ENCODE measurements at places on chromosomes 1 and 21.

GRCh38 chr1:20351911-20352701, 61.4 kb downstream of the VWA5B1 start:
- DNase-seq: no peak

GRCh38 chr1:12692967-12693782, 22.7 kb upstream of the AADACL3 start:
- no peak for DNase-seq

- no peak for DNase-seq
These were observed 507.8 kb upstream of the USP24 start for GRCh38 chr1:55723001-55723400.

DNA sequence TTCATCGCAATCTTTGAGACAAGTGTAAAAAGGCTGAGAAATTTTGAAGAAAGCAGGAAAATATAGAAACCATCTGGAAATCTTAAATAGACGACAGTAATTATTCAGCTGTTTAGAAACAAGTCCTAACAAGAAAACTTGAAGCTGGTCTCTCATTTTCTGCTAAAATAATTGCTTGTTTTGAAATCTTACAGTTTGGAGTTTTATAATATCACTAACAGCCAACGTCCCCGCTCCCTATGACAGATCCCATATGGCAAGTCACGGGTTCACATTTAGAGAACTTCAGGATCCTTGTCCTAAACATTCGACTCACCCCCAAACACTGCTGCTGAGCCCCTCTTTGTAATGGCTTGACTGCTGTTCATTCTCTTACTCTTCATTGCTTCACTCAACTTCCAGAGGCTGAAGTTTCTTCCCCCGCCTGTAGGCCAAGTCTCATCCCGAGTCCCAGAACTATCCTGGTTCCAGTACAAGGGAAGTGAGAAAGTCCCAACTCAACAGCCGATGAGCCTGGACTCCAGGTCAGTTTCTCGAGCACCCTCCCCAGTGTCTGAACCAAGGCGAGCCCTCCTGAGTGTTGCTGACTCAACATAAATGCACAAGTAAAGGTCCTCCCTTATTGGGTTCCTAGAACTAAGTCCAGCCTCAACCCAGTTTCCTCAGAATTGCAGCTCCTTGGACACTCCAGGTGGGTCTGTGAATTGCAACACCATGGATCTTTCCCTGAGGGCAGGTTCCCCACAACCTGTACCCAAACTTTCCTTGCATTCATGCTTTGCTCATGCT, 93.4 kb upstream of the BACE2 start:
- DNase-seq: no peak

- DNase-seq: no peak
These were observed 81.6 kb upstream of the IRF2BP2 start for GRCh38 chr1:234691567-234691966.

DNA sequence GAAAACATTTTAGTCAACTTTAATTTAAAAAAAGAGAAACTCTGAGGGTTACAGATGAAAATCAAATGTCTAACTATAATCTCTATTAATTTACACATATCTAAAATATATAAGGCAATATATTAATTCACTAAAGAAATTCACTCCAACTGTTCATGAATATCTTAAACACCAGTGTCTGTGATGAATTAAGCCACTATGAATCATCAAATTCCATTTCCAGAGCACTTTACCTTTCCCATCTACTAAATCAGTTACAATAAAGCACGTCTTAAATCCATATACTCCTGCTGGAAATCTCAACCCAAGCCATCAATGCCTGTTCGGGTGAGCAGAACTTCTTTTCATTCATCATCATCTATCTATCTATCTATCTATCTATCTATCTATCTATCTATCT, 4.3 kb downstream of the TAF5L start:
- DNase-seq: no peak

DNA sequence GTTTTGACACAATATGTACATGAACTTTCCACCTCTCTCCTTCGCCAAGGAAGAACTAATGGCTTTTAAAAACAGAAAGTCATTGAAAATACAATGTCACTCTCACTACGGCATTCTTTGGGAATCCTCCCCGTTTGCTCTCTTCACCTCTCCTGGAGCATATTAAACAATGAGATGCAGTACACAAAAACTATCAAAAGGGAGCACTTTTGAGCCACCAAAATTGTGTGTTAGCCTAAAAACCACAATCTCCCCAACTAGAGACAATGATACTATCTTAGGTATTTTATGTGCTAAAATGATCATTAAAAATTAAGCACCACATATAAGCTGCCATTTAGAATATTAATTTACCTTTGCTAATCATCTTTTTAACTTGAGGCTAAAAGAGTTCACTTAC, 425.5 kb downstream of the KCTD3 start:
- no peak for DNase-seq

- DNase-seq: no peak
These were observed 146.7 kb downstream of the HLX start for GRCh38 chr1:221025956-221026355.

DNA sequence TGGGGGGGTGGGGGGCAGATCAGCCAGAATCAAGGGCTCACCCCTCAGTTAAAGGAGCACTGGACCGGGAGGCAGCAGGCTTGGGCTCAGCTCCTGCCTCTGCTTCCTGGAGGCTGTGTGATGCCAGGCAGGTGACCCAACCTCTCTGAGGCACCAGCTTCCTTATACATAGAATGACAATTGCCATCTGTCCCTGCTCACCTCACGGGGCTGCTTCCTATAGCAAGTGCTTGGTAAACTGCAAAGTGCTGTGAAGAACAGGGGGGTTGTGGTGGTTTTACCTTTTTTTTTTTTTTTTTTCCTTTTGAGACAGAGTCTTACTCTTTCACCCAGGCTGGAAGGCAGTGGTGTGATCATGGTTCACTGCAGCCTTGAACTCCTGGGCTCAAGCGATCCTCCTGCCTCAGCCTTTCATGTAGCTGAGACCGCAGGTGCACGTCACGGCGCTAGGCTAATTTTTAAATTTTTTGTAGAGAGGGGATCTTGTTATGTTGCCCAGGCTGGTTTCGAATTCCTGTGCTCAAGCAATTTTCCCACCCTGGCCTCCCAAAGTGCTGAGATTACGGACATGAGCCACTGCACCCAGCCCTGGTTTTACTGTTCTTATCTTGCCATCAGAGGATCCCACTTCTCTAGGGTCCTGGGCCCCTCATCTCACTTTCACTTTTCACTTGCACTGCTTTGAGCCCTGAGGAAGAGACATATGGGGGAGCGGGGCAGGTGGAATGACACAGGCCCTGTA, 11.6 kb downstream of the KCNQ4 start:
- DNase-seq: no peak

GRCh38 chr1:30569384-30569783, 154.0 kb downstream of the MATN1 start:
- DNase-seq: no peak

DNA sequence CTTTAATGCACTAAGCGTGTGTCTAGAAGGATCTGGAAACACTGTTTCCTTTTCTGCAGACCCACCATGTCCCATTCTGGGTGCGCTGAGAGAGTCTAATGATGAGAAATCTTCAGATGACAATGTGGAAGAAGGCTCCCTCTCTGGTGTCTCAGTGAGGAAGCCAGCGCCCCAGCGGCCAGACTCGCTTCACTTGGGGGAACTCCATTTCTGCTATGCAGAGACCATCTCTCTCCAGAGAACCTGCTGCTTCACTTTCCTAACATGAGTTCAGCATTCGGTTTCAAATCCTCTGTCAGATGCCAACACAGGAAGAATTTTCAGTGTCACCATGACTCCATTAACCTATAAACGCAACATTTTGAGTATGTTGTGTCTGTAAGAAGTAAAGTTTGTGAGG, 121.8 kb downstream of the SYF2 start:
- no peak for DNase-seq

DNA sequence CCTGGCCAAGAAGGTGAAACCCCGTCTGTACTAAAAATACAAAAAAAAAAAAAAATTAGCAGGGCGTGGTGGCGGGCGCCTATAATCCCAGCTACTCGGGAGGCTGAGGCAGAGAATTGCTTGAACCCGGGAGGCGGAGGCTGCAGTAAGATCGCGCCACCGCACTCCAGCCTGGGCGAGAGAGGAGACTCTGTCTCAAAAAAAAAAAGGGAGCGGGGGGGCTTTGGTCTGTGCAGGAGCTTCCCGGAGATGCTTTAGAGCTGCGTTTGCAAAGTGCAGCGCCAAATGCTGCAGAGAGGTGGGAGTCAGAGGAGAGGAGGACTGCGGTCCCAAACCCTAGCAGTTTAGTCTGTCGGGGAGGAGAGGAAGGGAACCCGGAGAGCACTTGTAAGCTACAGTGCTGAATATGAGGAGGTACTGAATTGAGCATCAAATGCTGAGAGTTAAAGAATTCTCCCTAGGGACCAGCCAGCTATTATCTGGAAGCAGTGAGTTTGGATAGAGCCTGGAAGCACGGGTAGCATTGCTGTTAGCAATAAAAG, 569 bp downstream of the FALEC start:
- no peak for DNase-seq

DNA sequence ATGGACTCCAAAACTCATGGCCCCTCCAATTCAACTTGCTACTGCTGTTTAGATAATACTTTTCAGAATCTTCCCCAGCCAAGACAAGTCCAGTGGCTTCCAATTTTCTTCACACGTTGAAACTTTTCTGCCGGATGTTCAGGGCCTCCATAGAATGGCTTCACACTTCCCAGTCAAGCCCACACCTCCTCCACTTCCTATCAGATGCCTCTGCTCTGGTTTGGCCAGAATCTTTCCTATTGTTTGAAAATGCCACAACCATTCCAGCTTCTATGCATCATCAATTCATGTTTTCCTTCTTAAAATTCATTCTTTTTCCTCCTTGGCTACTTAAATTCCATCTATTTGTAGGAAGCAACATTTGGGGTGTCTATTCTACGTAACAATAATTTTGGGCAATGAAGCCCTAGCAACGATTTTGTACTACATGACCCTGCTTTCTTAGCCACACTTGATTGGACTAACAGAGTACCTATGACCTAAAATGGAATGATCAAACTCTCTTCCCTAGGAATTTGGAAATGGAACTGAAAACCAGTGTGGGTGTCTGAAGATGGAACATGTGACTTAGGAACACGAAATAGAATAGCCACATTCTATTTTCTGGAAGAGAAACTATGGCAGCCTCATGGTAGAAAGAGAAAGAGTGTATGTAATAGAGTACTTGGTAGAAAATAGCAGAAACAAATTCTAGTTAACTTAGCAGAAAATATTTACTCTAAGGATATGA, 74.1 kb upstream of the CNIH3 start:
- DNase-seq: no peak

DNA sequence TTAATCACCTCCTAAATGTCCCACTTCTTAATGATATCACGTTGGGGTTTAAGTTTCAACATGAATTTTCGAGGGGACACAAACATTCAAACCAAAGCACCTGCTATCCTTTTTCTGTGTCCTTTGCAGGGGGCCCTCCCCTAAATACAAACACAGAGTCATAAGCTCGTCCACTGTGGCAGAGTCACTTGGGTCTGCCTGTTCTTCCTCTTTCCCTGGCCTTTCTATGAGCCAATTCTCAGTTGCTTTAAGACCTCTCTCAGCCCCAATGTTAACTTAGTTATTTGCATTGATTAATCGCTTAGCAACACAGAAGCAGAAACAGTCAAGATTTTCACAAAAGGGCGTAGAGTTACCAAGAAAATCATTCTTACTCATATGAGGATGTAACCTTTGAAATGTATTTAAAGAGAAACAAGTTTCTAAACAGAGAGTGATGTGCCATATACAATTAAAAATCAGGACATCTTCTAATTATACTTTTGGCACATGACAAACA, 14.9 kb downstream of the APCS start:
- DNase-seq: no peak

DNA sequence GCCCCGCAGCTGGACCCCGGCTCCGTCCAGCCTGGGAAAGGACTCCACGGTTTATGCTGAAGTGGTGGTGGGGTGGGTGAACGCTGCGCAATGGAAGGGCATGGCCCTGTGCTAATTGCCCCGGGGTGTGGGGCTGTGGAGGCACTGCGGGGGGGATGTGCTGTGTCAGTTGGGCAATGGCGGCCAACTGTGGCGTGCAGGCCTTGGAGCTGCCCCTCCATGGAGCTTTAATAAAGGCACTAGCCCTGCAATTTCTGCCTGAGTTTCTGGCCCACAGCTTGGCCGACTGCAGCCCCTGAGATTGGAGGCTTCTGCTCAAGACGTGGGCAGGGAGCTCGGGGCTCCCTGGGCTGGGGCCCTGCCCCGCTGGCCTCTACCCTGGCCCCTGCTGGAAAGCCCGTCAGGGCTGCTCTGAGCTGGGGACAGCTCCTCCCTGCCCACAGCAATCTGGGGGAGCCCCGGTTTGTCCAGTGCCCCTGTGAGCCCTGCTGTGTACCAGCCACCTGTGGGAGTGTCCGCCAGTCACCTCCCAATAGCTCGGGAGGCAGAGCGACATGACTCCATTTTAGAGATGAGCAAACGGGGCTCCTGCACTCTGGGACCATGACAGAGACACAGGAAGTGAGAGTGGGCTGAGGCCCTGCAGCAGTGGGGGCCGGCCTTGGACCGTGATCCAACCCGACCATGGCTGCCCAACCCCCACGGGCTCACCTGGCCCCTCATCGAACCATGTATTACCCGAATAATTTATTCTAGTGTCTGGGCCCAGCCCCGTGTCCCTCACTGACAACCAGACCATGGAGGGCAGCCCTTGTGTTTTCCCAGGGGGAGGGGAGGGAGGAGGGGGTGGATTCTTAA, 8.7 kb upstream of the TNFRSF14 start:
- DNase-seq: no peak

- DNase-seq: no peak
These were observed 36.0 kb upstream of the ABCD3 start for GRCh38 chr1:94382201-94382600.

DNA sequence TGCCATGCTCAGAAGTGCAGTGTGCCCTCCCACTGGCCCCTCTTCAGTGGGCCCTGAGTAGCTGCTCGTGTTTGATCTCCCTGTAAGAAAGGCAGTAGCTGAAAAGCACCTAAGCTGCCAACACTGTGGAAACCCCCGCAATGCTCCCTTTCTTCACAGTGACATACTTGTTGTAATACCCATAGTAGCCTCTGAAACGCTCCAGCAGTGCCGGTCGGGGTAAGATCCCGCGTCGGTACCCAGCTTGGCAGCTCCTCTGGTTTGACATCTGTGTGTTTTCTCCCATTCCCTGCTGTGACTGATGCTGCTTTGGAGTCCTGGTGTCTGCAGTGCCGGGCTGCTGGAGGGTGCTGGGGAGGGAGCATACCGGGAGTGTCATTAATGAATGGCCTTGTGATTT, 3.6 kb downstream of the CHAF1B start:
- DNase-seq: no peak

DNA sequence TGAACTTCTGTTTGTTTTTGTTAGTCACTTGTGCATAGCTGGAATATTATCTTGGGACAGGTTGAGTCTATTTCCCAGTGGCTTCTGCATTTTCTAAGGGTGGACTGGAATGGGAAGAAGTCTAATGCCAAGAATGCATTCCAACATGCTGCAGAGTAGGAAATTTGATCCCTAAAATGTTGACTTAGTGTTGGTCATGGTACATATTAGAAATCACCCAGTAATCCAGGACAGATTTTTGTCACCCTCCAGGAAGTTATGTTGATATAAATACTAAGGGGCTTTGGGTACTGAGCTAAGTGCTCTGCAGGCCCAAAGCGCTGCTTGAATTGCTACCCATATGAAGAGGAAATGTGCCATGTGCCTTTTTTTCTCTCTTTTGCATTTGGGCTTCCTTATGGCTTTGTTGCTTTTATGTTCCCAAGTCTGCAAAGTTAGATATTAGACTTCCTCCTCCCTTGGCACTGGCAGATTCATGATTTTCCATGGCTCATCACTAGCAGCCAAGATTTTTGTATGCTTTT, 10.0 kb downstream of the ARID1A start:
- DNase-seq: no peak

Measured in hippocampal formation (tissue), 2 donors.